ENCODE measurements at places on chromosomes 12 and 14.

- DNase-seq = no peak
These were observed 378.1 kb upstream of the TMPO start for GRCh38 chr12:98137278-98137677.

GRCh38 chr12:109696485-109697269, 16.9 kb upstream of the FAM222A start:
- DNase-seq = no peak

GRCh38 chr12:15273896-15274295, 48.4 kb upstream of the PTPRO start:
- DNase-seq = no peak

DNA sequence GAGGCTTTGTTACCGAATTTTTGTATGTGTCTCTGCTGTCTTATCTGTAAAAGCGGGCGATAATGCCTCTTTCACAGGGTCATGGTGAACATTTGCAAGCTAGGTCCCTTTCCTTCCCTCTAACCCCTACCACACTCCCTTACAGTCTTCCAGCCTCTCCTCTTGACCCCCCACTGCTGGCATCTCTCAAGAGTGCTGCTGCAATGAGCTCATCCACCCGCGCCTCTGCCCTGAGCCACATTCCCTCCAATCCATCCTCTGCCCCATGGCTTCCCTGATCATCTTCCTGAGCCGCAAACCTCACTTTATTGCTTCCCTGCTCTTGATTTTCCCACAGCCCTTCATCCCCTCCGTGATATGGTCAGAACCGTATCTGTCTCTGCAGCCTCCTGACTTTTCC, 343.6 kb downstream of the BCL11B start:
- no peak for DNase-seq

GRCh38 chr12:54240971-54241588, 38.8 kb downstream of the CBX5 start:
- DNase-seq = no peak

DNA sequence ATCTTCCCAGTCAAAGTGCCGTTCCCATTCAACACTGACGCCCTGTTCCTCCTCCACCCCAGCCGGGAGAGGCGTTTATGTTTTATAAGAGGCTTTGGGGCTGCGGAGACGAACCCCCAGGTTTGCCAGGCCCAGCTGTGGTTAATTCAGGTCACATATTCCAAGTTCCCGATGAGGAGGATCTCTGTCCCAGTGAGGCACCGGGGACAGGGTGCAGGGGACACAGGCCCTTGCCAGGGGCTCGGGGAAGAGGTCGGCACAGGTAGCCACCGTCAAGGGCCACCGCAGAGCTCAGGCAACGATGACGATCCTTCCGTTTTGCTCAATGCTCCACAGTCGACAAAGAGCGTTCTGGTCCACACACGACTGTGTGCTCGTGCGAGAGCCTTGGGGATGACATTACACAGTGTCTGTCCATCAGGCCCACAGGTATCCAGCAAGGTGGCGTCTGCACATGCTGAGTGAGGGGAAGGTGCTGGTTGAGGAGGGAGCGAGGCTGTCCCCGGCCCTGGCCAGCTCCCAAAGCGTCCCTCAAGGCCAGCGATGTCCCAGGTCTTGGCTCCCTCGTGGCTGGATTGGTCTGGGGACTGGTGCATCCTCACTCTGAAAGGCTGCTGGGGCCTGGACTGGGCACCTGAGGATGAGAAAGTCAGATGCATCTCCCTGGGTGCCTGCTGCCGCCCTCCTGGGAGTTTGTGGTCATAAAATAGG, 189.2 kb upstream of the C14orf180 start:
- DNase-seq = no peak

GRCh38 chr14:91946622-91947474, 646 bp downstream of the FBLN5 start:
- DNase-seq = no peak

GRCh38 chr12:69123919-69124638, 115.3 kb upstream of the CPSF6 start:
- DNase-seq = no peak

DNA sequence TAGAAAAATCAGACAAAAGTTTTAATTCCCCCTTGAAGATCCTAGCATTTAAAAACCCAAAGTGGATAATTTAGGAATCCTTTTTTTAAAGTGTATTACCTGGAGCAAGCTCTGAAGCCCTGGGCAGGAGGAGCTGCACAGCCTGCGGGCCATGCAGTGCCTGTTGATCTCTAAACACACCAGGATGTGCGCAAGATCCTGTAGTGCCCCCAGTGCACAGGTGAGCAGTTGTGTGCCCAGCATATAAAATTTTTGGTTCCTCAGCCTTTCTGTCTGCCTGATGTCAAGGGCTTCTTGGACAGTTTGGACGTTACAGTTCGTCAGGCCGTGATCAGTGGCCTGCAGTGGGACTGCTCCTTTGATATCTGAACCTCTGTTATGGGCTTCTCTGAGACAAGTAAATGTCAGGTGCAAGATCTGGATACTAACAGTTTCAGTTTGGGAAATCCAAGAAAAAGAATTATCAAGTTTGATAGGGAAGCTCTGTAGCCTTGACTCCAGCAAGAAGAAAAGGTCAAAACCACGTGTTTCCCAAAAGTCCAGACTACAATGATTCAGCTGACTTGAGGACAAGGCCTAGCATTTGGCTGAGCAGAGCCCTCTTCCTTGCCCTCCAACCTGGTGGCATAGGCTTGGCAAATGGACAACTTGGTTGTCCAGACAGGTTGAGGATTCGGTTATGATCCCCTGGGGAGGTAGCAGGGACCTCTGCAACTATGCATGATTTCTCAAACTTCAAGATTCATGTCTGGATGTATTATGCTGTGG, 1.0 kb downstream of the ATXN7L3B start:
- DNase-seq = no peak

GRCh38 chr12:77841521-77841920, 10.8 kb downstream of the NAV3 start:
- no peak for DNase-seq

DNA sequence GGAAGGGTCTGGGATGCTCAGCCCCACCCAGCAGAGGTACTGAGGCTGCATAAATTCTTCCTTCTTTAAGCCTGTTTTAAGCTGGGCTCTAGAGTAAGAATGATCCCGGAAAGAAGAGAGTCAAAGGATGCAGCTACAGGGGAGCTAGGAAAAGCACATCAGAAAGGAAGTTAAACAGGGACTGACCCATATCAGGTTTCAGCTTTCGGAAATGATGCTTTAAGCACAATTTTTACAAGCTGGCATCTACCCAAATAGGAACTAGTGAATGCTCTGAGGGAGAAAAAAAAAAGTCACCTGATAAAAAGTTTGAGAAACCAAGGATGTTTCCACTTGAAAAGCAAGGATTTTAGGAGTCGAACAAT, 22.0 kb downstream of the TSPAN8 start:
- DNase-seq = no peak

DNA sequence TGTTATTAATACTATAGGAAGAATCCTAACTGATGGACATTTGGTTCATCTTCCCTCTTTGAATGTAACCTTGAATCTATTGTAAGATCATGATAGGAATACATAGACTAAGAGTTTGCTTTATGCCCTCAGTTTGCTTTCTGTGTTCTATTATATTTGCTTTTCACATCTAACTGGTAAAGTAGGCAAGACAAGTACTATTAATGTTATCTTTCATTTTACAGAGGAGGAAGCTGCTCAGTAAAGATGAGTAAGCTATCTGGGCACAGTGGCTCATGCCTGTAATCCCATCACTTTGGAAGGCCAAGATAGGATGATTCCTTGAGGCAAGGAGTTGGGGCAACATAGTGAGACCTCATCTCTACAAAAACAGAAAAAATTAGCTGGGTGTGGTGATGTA, 103.0 kb downstream of the TMTC2 start:
- DNase-seq = no peak

GRCh38 chr14:21219561-21220111, 49.6 kb downstream of the HNRNPC start:
- no peak for DNase-seq

DNA sequence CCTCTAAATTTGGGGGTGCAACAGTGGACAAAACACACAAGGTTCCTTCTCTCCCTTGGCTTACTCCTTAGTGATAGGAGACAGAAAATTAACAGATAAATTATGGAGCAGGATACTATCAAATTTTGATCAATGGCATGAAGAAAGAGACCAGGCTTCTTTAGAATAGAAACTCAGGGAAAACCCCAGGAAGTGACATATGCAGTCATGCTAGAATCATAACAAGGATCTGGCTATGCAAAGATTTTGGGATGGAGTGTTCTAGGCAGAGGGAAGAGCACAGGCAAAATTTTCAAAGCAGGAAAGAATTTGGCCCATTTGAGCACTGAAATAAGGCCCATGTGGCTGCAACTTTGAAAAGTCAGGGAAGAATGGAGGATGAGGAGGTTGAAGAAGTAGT, 182.3 kb upstream of the PLEKHG7 start:
- DNase-seq = no peak

- no peak for DNase-seq
These were observed 834 bp downstream of the COCH start for GRCh38 chr14:30874999-30875787.

DNA sequence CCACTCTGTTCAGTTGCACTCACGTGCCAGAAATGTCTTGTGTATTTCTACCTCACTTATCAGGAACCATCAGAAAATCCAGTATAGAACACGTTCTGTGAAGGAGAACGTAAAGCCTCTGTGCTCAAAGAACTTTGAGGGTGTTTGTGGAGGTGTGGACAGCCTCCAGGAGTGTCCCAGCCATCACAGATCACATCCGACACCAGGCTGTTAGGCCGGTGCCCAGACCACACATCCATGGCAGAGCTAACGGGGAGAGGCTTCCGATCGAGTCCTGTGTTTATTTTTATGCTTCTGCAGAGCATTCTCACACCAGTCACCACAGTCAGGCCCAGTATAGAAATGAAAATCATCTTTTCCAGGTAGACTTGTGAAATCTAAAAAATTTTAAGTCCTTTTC, 53.6 kb downstream of the TPCN1 start:
- no peak for DNase-seq

- DNase-seq = no peak
These were observed 22.2 kb downstream of the TMEM63C start for GRCh38 chr14:77203611-77204458.

DNA sequence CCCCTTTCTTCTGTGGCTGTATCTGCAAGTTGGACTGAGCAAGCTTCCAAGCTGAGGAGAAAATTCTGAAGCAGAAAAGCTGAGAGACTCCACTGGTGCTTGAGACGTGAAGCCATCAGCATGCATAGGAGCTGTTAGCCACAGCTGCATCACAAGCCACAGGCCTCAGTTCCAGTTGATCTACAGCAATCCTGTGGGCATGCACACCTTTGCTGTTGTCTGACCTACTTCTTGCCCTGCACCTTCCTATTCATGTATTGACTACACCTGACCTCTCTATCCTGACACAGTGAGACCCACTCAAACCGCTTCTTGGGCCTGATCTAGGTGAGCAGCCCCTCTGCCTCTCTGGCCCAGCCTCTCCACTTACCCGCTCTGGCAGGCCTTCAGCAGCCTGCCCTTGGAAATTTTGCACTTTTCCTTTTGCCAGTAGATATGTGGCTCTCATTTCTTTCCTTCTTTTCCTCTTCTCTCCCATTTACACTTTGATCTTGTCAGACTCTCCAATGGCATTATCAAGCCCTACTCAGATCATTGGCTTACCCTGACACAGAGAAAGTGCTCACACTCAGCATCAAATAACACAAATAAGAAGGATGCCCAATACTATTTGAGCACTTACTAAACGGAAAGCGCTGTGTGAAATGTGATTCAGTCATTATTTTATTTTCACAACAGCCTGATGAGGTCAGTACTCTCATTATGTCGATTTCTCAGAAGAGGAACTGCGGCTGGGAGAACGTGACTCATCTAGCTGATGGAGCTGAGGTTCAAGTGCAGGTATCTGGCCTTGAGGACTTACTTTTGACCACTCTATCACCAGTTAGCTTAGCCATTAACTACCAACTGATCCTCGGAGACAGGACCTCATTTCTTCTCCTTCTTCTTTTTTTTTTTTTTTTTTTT, 21.9 kb upstream of the PTGR2 start:
- no peak for DNase-seq

DNA sequence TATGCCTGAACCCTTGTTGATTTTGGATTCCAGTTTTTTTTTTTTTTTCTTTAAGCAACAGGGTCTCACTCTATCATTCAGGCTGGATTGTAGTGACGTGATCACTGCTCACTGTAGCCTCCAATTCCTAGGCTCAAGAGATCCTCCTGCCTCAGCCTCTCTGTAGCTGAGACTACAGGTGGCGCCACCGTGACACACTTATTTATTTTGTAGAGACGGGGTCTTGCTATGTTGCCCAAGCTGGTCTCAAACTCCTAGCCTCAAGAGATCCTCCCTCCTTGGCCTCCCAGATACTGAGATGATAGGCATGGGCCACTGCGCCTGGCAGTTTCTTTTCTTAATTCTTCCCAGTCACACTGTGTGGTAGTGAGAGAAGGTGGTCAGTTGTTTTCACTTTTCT, 25.2 kb downstream of the ACADS start:
- DNase-seq = no peak

- no peak for DNase-seq
These were observed 65.8 kb downstream of the ITPK1 start for GRCh38 chr14:93049867-93050331.

DNA sequence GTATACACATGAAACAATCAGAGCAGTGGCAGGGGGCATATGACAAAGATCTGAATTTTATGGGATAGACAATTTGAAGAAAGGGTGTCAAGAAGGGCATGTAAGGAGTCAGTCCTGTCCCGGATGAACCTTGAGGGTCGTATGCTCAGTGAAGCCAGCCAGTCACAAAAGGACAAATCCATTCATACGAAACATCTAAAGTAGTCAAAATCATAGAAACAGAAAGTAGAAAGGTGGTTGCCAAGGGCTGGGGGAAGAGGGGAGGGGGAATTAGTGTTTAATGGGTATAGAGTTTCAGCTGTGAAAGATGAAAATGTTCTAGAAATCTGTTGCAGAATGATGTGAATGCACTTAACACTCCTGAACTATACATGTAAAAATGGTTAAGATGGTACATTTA, 157.5 kb downstream of the TGFB3 start:
- no peak for DNase-seq

DNA sequence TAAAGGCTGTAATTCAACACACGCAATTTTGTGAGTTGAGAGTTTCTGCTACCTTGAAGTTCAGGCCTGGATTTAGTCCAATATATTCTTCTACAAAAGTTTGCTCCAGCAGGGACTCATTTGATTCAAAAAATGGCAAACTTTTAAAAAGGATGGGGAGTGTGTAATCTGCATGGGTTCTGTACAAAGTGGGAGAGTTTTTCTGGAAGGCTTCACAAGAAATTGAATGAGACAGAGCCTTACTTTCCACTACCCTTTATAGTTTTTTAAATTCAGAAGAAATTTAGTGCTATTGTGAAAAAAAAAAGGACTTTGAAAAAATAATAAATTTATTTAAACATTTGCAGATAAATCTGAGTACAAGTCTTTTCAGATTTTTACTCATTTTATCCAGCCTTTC, 116.9 kb downstream of the METTL25 start:
- DNase-seq = no peak

- no peak for DNase-seq
These were observed 32.3 kb downstream of the PROX2 start for GRCh38 chr14:74843653-74844052.

GRCh38 chr12:28780096-28780495, 369.0 kb upstream of the FAR2 start:
- DNase-seq = no peak

- DNase-seq = no peak
These were observed 90.1 kb downstream of the NCOR2 start for GRCh38 chr12:124477107-124477915.

GRCh38 chr12:84793558-84794367, 118.8 kb downstream of the SLC6A15 start:
- DNase-seq = no peak

- no peak for DNase-seq
These were observed 37.8 kb upstream of the P2RX4 start for GRCh38 chr12:121172145-121172544.

GRCh38 chr12:9387450-9387849, 179.3 kb upstream of the PZP start:
- DNase-seq = no peak
